Right lung (tissue), 10 donors: ENCODE measurements at places on chromosomes 16 and 17.
A peak's percentile ranks its signal among the peaks of the same experiment; 100 is the strongest.

DNA sequence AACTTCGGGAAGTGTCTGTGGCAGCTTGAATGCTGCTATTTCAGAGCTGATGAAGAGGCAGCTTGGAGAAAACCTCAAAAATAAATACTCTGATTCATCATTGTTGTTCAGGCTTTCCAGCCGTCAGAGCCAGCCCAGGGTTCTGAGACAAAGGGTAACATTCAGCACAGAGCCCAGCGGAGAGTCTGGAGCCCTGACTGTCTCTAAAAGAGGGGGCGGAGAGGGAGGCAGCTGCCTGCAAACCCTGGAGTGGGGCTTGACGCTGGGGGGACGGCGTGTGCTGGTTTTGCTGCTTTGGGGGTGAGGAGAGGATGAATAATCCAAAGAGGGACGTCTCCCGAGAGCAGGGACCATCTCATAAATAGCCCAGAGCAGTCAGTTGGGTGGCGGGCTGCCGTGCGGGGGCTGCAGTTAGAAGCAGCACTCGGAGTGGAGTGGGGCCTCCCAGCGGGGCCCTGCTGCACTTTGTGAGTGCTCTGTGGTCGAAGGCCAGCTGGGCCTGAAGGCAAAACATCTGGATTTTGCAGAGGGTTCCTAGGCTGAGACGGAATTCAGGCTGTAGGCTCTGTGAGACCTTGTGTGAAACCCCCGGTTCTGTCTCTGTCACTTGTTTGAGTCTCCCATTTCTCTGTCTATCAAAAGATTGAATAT lies 237.8 kb downstream of the PRKCA start:
- DNase-seq, result peak; percentile 45

- DNase-seq, result no peak
These were observed 37.0 kb upstream of the HAPSTR1 start for GRCh38 chr16:9054460-9054859.

DNA sequence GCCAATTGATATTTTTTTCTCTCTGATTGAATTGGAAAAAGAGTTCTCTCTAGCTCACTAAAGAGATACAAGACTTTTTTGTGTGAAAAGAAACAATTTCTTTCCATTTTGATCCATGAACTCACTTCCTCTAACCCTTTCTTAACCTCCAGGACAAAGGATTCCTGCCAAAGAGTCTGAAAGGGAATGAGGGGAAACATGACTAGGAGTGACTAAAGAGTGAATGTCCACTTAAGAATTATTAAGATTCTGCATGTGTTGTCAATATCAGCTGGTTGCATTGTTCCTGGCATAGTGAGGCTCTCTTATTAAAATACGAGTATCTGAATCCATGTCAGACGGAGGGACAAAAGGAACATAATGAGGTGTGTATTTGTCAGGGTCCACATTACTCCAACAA lies 344.7 kb downstream of the GRIN2A start:
- no peak for DNase-seq

DNA sequence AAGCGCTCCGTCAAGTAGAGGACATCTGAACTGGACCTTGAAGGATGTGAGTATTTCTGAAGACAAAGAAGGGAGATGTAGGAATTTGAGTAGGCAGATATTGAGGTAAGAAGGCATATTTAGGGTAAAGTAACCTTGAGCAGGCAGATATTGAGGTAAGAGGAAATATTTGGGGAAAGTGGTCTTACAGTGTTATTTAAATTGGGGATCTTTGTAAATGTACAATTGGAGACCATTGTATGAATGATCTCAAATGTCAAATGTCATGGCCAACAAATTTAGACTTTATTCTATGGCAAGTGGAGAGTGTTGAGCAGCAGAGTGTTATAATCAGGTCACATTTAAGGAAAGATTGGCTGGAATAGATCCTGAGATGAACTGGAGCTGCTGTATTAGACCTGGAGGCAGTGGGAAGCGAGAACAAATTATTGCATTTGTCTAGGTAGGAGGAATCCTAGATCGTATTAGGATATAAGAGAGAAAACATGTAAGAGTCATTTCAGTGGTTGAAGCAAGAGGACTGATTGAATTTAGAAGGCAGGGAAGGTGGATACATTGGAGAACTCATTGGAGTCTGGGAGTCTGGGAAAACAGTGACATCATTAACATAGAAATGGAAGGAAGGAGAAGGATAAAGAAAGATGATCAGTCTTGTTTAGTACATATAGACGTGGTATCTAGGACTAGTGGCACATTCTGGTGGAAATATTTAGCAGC lies 165.6 kb downstream of the MAP2K6 start:
- no peak for DNase-seq

DNA sequence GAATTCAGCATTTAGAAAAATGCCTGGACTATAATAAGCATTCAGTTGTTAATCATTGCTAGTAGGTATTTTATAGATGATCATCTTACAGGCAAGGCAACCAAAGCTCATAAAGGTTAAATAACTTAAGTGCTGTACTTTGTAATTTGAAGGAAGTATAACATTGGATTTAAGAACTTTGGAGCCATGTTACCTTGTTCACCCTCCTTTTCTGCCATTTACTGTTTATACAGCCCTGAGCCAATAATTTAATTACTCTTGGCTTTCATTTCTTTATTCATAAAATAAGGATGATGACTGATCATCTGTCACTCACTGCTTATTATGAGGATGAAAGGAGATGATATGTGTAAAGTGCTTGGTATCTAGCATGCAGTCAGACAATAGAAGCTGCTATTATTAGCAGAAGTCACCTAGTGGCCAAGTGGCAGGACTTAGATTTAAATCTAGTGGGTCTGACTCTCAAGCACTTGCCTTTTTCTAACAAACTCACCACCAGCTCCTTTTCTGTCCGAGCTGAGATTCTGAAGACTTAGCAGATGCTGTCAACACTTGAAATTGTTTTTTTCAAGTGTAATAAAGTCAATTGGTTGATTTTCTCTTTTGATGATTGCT lies 18.3 kb upstream of the DDX52 start:
- DNase-seq, result no peak

DNA sequence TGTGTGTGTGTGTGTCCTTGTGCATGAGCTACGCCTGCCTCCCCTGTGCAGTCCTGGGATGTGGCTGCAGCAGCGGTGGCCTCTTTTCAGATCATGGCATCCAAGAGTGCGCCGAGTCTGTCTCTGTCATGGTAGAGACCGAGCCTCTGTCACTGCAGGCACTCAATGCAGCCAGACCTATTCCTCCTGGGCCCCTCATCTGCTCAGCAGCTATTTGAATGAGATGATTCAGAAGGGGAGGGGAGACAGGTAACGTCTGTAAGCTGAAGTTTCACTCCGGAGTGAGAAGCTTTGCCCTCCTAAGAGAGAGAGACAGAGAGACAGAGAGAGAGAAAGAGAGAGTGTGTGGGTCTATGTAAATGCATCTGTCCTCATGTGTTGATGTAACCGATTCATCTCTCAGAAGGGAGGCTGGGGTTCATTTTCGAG lies 22.5 kb downstream of the STAT5A start:
- DNase-seq, result no peak

DNA sequence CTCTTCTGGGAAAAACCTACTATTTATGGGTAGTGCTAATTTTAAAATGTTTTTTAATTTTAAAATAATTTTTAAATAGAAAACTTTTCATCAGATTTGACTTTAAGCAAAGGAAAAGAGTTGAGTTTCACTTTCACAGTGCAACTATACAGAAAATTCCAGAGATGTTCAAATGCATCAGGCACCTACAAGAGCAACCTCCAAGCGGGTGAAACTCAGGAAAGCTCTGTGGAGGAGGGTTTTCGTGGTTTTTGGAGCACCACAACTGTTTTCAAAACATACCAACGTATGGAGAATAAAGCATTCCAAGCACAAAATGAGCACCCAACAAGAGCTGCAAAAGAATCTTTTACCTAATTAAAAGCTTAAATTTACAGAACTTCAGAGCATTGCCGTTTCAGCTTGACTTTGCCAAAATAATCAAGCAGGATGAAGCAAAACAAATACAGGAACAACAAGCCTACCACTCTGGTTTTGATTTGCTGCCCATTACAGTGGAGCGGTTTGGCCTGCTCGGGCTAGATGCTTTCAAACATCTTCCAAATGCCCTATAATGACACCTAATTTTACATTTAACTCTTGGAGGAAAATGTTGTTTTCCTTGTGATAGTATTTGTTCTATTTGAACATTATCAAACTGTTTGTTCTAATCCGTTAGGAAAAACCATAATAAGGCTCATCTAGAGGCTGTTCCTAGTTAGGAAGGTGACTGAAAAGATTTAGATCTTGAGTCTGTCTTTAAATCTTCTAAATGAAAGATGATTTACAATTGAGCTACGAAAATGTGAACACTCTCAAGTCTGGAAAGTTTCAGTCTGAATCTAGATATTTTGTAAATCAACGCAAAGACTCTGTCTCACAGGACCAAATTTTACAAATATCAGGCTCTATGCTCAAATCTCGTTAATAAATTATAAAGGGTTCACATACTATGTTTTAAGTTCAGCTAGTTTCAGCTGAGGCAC lies 34.5 kb downstream of the NACA2 start:
- DNase-seq, result no peak

GRCh38 chr17:15971098-15971678 lies 26.3 kb downstream of the ADORA2B start:
- no peak for DNase-seq
